ENCODE measurements at places on chromosomes 12 and 14. TPM values are rescaled to one million over a fixed set of nuclear protein-coding genes. Genes with fewer than 3 reads are reported as not detected.
A peak's percentile ranks its signal among the peaks of the same experiment; 100 is the strongest.

FOXN4 gene
- not detected for total RNA-seq

SLCO1B1 gene
- total RNA-seq, result 0.36 TPM

GRCh38 chr12:51950682-51951198, 759 bp upstream of the ACVR1B start:
- no peak for DNase-seq

DBX2 gene
- total RNA-seq, result not detected

DNA sequence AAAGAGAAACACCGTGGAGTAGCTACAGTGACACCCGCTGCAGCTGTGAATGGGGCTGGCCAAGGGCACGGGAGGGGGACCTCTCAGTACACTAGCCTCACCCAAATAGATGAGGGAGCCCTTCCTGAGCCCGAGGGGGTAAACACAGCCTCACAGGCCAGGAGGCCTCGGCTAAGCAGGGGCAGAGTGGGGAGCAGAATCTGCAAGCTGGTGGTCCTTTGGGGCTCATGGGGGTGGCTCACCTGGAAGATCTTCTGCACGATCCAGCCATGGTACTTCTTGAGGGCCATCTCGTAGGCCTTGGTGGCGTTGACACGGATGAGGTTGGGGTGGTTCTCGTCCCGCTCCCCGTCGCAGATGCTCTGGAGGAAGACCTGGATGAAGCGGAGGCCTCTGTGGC, 22.2 kb upstream of the TRPV4 start:
- DNase-seq, result no peak

SLC38A2 gene
- total RNA-seq, result 67.9 TPM

FIGNL2 gene
- total RNA-seq, result not detected

DNA sequence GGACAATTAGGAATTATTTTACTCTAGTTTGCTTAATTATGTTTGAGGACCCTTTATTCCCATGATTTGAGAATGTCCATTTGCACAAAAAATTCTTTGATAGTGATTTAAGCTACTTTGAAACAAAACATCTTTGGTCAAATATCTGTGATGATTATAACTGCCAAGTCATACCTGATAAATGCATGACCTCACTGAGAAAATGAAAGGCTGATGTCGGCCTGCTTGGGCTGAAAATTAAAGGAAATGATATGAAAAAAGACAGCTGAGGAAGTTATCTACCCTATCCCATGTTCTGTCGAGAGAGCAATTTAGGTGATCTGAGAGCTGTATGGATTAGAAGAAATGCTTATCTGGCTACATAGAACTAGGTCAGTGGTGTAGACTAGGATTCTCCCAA, 43.6 kb downstream of the ATL1 start:
- DNase-seq, result no peak

- no peak for DNase-seq
These were observed 113.5 kb downstream of the SCARB1 start for GRCh38 chr12:124750149-124750656.

KCNH3 gene
- total RNA-seq, result not detected

USP44 gene
- not detected for total RNA-seq

- DNase-seq, result no peak
These were observed 428.5 kb upstream of the FBXO33 start for GRCh38 chr14:39860596-39861228.

GRCh38 chr14:33561488-33562175, 389.2 kb downstream of the EGLN3 start:
- no peak for DNase-seq

COPZ1 gene
- total RNA-seq, result 89.9 TPM

DNA sequence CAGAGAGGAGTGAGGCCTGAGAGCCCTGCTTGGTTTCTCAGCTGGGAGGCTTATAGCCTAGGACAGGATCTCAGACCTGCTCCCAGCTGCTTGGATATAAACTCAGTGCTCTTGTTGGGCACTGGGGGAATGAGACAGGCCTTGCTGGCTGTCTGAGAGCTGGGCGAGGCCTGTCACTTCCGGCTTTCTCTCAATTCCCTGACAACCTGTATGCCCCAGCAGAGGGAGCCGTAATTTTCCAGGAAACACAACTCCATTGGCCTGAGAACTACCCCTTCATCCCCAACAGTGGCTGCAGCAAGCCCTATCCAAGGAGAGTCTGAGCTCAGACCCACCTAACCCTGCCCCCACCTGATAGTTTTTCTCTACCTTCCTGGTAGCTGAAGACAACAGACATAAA, 258.3 kb upstream of the STXBP6 start:
- peak; percentile 36 for DNase-seq

- no peak for DNase-seq
These were observed 228.4 kb upstream of the FLRT2 start for GRCh38 chr14:85301506-85301905.

DNA sequence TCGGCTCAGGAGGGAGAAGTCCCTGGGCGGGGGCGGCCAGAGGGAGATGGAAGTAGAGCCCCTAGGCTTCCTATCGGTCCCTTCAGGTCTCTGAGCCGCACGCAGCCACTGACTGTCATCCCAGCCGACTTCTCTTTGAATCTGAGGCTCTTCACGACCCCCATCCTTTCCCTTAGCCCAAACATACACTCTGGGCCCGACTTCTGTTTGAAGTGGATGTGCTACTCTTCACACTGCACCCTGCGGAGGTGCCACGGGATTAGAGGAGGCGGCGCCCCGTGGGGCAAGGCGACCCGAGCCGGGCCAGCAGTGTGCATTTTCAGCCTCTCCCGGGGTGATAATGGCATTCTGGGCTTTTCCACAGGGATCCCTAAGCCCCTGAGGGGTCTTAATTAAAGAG, 6.0 kb upstream of the DACT1 start:
- DNase-seq, result no peak

SRRM4 gene
- not detected for total RNA-seq

GRCh38 chr14:95341564-95341963, 21.9 kb upstream of the CLMN start:
- DNase-seq, result no peak

FAIM2 gene
- total RNA-seq, result 0.58 TPM

- DNase-seq, result peak; percentile 8
These were observed 600.5 kb downstream of the RERGL start for GRCh38 chr12:17489452-17489851.

GRCh38 chr14:54498095-54498531, 9.3 kb upstream of the GMFB start:
- no peak for DNase-seq

- no peak for DNase-seq
These were observed 72.2 kb downstream of the DENND5B start for GRCh38 chr12:31518680-31519227.

DNA sequence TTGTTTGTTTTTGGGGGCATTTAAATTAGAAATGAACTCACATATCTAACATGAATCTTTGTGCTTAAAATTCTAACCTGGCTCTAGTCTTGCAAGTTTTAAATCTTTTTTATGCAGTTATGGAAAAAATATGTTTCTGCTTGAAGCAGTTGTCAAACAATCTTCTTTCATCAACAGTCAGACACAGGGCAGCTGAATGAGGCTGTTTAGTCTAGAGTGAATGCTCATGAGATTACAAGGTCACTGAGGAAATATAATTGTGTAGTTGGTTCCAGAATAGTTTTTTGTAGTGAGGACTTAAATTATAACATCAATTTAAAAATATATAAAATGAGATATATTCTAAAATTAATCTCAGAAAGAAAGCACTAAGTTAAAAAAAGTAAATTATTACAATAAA, 76.5 kb downstream of the TRMT5 start:
- DNase-seq, result no peak

DNA sequence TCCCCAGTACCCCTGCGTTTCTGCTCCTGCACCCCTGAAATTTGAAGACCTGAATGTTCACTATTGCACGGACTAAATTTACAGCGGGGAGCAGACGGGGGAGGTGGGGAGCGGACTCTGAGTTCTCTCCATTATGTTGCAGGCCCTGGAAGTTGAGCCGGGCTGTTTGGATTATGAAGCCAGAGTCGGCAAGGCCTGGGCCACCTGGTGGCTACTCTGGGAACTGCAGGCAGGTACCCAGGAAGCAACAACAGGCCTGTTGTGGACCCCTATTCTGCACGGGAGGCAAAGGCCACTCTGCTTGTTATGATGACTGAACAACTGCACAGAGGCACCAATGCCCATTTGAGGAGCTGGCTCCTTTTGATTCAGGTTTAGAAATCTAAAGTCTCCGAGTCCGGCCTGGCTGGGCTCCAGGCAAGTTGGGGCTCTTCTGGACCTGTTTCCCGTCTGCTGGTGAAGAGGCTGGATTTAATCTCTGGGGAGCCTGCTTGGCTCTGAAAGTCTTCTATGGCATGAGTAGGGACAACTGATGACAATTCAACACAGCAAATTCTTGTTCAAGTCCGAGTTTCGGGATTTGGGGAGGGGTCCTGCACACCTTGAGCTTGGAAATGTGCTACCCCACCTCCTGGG, 34.1 kb upstream of the FAM181A start:
- peak; percentile 52 for DNase-seq

DNA sequence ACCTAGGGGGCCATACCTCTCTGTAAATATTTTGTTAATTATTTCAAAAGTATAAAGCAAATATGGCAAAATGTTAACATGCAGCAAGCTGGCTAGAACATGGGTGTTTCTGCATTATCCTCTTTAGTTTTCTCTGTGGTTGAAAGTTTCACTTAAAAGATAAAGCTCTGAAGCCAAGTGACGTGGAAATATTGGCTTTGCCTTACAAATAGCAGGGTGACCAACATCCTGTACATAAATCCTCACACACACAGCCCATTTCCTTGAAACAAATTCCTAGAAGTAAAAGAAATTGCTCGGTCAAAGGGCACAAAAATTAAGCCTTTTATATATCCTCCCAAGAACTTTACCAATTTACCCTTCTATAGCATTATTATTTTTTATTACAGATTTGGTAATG, 10.6 kb upstream of the VWF start:
- DNase-seq, result no peak

- DNase-seq, result peak; percentile 82
These were observed 97.9 kb downstream of the RFLNA start for GRCh38 chr12:124392667-124393413.

DNA sequence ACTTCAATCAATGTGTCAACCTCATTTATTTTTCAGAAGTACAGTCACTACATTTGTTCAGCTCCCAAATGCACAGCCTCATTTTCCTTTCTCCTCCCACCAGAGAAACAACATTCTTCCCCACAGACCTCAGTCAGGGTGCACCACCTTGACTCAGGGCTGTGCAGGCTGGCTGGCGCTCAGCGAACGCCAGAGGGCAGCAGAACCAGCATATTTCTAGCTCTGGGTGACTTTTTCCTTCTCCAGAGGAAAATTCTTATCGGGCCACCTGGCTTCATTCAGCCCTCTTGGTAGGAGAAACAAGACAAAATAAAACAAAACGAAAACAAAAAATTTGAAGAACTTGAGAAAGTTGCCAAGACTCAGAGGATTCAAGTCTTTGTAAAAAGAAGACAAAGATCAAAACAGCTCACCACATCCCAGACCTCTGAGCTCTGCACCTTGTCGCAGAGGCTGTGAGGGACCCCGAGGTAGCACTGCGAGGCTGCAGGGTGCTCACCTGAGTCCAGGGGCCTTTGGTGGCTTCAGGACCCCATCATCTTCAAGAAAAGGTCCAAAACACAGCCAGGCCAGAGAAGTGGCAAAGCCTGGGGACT, 33.7 kb downstream of the PAH start:
- DNase-seq, result peak; percentile 71

DNA sequence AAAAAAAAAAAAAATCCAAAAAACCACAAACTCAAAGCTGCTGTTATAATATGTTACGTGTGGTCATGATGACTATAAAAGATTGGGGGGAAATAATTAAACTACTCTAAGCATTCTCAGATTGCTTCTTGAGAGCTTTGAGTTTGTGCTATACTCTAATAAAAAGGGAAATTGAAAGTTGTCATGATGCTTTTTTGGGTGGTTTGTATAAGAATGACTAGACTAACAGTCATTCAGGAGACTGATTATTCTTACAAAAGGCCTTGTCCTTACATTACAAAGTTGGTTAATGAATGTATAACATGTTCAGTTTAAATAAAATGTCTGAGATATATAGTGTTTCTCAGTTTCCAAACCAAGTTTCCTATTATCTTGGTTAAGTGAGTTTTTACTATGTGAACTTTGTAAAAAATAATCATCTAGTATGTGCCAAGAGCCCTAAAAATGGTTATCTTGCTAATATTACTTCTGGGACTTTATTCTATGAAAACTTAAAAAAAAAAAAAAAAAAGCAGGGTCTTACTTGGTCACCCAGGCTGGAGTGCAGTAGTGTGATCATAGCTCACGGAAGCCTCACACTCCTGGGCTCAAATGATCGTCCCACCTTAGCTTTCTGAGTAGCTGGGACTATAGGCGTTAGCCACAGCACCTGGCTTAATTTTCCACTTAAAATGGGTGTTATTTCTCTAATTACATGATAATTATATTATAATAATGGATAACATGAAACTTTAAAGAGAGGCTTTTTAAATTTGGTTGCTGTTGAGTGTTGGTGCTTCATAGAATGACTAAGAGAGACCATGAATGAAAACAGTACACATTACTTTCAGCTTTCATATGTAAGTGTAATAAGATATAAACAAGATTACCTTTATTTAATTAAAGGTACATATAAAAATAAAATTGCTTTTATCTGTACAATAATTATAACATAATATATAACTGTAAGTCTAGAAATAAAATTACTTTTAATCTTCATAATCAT, 459.6 kb upstream of the RGS6 start:
- DNase-seq, result no peak

DNA sequence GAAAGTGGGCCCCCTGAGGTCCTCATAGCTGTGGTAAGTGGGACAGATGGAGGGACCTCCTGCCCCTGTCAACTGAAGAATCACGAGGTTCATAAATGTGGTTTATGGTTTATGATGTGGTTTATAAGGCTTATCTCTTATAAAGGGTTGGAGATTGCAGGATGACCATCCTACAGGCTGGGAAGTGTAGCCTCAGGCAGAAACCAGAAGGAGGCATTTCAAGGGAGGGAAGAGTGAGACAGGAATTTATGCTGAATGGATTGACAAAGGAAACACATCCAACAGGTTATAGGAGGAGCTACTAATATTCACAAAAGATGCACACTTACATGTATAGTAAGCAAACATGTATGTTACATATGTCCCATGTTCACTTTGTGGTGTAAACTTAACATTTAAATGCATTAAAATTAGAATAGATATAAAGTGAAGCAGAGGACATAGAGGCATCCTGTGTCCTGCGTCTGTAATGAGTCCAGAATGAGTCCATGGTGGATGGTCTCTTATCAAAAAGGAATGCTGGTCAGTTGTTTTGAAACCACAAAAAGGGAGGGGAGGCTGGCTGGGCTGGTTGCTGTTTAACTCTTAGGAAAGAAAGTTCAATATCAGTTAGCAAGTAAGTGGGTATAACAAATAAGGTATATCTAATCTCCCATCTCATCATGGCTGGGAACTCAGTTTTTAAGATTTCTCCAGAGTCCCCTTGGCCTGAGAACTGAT, 149.0 kb upstream of the RMST start:
- DNase-seq, result peak; percentile 55

MFAP5 gene
- total RNA-seq, result not detected

DNA sequence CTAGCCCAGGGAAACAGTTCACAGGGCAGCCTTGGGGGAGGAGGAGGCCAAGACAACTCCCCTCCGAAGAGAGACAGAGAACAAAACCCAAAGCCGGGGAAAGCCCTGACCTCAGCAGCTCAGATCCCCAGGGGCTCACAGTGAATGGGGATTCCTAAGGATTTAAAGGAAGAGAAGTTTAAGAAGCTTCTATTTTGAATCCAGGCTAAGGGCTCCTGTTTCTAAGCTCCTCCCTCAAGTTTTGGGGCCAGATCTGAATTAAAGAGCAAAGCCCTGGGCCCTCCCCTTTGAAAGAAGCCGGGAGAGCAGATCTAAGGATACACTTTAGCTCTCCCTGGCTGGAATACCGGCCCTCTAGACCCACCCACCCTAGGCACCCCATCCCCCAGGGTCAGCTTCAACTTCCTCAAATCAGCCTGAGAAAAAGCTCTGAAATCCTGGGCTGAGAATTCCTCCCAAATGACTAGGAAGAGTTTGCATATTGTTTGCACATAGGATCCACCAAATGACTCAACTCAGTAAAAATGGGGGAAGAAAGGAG, 3.9 kb downstream of the KDM2B start:
- DNase-seq, result no peak

KRT3 gene
- not detected for total RNA-seq
